ENCODE measurements at places on chromosomes 6 and 20.

DNA sequence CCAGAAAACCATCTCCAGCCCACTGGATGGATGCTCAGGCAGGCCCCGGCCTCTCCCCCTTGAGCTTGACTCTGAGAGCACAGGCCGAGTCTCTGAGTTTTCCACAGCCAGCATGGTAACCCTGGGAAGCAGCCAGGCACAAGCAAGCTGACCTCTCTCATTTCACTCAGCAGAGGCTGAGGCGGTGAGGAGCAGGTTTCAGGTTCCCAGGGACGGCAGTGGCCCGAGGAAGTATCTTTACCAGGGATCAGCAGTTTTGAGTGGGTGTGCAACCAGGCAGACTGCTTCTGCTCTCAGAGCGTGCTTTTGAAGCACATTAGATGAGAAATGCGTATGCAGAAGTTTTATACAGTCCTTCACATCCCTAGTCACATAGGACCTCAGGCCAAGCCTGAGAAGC lies 12.6 kb downstream of the HCK start:
- no peak for DNase-seq

- no peak for DNase-seq
These were observed 8.6 kb downstream of the CD83 start for GRCh38 chr6:14126191-14126590.

DNA sequence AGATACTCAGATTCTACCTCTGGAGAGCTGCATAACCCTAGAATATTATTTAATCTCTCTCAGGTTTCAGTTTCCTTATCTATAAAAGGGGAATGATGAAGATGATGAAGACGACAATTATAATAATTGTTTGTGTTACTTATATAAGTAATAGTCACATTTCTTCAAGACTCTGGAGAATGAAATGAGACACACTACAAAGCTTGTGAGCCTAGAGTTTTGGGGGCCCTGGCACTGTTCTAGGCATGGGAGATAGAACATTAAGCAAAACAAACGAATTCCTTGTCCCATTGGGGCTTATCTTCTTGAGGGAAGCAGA lies 5.4 kb upstream of the ZNF217 start:
- DNase-seq: no peak

DNA sequence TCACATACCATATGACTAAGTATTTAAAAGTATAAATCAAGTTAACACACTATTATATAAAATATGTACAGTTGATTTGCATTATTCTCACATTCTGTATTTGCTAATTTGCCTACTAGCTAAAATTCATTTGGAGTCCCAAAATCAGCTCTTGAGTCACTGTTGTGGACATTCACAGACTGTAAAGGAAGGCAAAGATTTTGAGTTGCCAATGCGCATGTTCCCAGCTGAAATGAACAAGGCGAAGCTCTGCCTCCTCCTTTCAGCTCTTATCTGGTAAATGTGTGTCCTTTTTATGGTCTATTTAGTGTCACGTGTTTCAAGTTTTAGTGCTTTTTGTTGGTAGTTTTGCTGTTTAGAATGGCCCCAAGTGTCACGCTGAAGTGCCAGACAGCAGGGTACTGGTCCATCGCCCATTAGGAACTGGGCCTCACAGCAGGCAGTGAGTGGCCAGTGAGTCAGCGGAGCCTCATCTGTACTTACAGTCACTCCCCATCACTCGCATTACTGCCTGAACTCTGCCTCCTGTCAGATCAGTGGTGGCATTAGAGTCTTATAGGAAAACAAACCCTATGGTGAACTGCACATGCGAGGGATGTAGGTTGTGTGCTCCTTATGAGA lies 87.2 kb upstream of the ADTRP start:
- DNase-seq: no peak

DNA sequence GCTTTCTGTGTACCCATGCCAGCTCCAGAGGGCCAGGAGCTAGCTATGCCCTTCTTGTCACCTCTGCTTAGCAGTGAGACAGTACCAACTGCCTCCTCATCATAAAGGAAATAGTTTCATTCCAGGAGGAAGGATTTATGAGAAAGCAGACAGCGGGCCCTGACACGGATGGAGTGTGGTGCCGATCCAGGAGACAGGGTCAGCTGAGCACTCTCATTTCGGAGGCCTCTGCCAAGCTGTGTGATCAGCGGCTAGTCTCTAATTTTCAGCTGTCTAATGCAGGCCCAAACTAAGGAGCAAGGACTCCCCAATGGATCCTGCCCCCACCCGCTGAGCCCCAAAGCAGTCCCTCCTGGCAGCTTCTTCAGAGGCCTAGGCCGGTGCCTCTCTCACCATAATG lies 103.1 kb downstream of the LRFN2 start:
- no peak for DNase-seq

- no peak for DNase-seq
These were observed 536.0 kb downstream of the BCKDHB start for GRCh38 chr6:80642452-80642851.

DNA sequence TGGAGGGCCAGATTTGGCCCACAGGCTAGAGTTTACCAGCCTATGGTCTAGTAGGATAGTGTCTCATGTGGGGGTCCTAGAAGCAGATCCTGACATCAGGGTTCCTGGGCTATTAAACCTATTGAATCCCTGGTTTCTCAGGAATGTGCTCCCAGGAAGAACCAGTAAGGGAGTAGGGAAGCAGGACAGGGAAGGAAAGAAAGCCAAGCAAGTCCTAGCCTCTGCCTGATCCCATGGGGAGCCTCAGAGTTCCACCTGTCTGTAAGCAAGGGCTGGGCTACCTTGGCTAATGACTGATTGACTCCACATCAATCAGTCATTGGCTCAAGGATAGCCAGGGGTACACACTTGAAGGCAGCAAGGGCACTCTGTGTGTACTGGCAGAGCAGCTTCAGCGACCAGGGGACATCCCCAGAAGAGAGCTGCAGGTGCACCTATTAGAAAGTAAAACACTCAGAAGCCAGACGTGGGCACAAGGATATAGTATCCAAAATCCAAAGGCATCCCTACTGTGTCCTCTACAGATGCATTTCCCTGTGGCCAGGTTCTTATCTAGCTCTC lies 309.5 kb downstream of the TSHZ2 start:
- DNase-seq: no peak

GRCh38 chr20:16457514-16457913 lies 115.7 kb downstream of the KIF16B start:
- DNase-seq: no peak

GRCh38 chr6:8234321-8234720 lies 132.0 kb upstream of the EEF1E1 start:
- DNase-seq: no peak

GRCh38 chr20:44948107-44948506 lies 12.1 kb downstream of the TOMM34 start:
- no peak for DNase-seq

- DNase-seq: no peak
These were observed 327.3 kb upstream of the RUNX2 start for GRCh38 chr6:45000833-45001232.

DNA sequence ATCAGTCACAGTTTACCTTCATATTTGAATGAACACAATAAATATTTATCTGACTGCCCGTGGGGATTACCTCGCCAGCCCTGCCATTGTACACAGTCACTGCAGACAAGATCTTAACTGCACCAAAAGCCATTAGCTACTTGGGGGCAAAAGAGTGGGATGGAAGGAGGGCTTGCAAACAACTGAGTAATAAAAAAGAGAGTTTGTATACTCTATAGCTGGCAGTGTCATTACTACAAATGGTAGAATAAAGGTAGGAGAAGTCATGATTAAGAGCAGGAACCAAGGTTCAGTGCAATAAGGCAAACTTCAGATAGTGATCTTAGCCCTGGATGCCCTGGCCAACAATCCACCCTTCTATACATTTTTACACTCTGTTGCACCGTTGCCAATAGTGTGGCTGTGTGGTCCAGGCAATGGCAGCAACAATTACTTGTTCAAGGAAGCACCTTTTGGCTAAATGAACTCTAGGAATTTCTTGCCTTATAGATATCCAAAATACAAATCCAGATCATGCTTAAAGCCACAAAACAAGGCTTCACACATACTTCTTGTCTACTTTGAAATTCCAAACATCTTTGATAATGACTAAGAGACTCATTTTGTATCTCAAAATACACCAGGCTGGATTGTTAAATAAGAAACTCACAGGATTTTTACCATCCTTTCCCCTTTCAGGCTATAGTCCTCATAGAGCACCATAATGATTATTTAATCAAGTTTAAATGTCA lies 955.4 kb upstream of the ADGRB3 start:
- DNase-seq: no peak

DNA sequence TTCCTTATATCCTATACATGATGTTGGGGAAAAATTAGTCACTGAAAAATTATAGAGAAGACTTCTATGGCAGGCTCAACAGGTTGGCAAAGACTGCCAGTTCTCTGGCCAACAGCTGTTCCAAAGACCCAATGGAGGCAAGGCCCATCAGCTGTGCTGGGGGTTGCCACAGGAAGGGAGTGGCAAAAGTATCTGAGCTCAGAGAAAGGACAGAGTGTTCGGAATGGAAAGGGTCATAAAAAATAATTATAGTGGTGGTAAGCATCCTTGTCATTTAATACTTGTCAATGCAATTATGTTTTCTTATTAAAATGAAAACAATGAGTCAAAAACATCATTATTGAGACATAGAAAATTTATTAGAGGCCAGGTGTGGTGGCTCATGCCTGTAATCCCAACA lies 36.1 kb downstream of the FASTKD5 start:
- DNase-seq: no peak

DNA sequence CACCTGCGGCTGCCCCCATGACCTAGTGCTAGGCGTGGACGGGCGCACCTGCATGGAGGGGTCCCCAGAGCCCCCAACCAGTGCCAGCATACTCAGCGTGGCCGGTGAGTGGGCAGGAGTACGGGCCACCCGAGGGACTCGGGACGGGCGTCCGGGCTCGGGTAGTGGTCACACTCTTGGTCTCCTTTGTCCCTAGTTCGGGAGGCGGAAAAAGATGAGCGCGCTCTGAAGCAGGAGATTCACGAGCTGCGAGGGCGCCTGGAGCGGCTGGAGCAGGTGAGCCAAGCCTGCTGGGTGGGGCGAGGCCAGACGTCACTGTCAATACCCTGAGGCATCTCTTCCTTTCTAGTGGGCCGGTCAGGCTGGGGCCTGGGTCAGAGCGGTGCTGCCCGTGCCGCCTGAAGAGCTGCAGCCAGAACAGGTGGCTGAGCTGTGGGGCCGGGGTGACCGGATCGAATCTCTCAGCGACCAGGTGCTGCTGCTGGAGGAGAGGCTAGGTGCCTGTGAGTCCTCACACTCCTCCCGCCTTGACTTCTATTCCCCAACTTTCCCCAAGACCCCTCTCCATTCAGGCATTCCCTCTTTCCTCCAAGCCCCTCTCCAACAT lies 2.9 kb downstream of the EGFL8 start:
- DNase-seq: no peak
